ENCODE measurements at places on chromosomes 7 and 10.

DNA sequence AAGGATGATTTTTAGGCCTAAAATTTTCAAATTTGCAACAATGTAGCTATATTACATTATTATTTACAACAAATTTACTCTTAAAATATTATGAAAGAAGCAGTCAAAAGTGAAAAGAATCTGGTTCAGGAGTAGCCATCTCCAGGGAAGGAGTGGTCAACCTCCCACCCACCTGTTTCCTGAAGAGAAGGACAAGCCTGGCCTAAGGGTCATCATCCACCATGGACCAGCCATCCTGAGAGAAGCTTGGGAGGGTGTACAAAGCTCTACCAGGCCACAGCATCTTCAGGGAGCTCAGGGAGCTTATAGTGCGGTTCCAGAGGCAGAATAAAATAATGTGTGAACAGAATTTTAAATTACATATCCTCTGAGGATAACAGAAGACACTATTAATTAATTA is 38.1 kb downstream of the COL1A2 start:
- no peak for DNase-seq

GRCh38 chr10:125060482-125060825 is 99.9 kb downstream of the CTBP2 start:
- no peak for DNase-seq

DNA sequence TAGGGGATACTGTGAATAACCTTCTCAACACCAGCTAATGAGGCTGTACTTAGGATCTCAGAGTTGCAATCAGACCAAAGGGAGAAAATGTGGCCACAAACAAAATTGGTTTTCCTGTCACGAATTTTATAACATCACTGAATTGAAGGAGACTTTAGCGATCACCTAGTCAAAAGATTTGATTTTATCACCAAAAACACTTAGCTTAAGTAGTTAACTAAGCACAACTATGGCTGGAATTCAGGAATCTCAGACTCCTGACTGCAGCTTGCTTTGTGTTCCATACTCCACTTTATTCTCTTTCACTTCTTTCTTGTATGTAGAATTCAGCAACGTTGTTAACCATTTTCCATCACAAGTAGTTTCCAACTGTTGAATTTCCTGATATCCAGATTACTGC is 152.0 kb downstream of the SLC16A9 start:
- no peak for DNase-seq

- DNase-seq = peak; percentile 23
These were observed 644 bp downstream of the SORBS1 start for GRCh38 chr10:95560278-95561176.

- DNase-seq = no peak
These were observed 86.5 kb downstream of the FOXL3 start for GRCh38 chr7:376306-377079.

DNA sequence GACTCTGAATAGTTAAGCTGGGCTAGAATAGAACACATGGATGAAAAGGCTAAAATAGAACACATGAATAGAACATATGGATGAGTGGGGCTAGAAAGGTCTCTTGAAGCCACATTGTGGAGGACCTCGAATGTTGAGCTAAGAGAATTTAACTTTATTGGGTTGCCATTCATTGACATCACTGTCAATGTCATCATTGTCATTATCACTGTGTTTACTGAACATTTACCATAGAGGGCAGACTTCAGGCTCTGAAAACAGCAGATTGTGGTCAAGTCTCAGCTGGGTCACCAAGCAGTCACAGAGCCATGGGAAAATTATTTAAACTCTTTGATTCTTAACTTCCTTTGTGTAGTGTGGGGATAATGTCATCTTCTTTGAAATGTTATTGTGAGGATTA is 80.4 kb downstream of the WDFY4 start:
- no peak for DNase-seq

- DNase-seq = no peak
These were observed 17.4 kb downstream of the PSAP start for GRCh38 chr10:71833451-71834342.

DNA sequence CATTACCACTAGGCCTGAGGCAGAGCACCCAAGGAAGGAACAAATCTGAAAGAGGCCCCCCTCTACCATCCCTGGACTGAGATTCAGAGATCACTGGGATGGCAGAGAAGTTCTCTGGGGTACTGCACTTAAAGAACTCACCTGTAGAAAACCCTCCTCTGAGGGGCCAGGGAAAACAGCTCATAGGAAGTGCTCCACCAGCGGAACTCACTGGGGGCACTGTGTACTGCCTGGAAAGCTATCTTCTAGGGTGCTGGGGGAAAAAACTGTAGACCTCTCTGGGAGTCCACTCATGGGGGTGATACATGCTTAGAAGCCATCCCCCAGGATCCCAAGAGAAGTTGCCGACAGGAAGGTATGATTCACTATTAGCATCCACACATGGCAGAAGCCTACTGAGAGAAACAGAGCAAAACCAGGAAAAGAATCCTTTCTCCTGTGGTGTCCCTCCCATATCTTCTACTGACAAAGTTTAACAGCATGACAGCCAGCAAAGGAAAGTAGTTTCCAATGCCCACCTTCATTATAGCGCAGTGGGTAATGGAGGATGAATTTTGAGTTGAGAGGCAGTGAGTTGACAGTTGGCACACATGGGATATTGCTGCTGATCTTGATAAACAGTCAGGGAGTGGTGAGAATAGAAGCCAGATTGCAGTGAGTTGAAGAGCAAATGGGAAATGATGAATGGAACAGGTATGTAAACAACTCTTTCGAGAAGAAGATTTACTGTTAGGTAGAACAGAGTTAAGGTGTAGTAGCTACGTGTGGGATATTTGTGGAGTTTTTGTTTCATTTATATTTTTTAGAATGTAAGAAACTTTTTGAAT is 20.9 kb downstream of the ANKIB1 start:
- DNase-seq = peak; percentile 78

GRCh38 chr10:85891472-85891871 is 475.1 kb downstream of the GRID1 start:
- no peak for DNase-seq

DNA sequence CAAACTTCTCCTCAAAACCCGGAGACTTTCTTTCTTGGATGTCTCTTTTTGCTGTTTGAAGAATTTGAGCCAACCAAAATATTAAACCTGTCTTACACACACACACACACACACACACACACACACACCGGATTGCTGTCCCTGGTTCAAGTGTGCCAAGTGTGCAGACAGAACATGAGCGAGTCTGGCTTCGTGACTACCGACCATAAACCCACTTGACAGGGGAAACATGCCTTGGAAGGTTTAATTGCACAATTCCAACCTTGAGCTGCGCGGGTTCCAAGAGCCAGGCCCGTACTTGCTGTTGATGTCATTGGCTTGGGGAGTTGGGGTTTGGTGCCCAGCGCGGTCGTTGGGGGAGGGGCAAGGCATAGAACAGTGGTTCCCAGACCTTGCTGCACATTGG is 1.7 kb downstream of the EGFR start:
- DNase-seq = peak; percentile 52
